ENCODE measurements at places on chromosomes 7 and 10. TPM values are rescaled to one million over a fixed set of nuclear protein-coding genes. Genes with fewer than 3 reads are reported as not detected.

DNA sequence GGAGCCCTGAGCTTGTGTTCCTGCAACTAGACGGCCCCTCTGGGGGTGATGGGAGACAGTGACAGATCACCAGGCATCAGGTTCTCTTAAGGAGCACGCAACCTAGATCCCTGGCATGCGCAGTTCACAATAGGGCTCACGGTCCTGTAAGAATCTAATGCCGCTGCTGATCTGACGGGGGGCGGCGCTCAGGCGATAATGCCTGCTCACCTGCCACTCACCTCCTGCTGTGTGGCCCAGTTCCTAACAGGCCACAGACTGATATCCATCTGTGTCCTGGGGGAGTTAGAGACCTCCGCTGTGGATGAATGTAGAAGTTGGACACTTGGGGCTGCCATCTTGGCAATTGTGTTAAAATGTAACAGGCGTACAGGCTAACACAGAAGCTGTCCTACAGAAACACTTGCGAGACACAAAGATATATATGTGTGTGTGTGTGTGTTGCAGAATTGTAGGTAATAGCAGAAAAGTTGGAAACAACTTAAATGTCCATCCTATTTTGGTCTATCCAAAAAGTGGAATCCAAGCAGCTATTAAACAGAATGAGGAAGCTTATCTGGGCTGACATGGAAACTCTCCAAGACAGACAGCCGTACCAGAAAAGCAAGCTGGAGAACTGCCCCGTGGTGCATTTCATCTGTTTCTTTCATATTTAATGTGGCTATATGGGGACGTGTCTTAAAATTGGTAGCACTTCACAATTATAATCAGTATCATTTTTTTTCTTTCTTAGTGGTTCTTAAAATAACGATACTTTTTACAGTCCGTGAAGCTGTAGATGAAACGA, 82.8 kb downstream of the MKI67 start:
- H3K4me3 ChIP-seq: no peak overlapping the region
- no peaks in the 10 kb centered on the region for H3K27me3 ChIP-seq
- no peak for DNase-seq
- H3K4me1 ChIP-seq: peaks cover 32% of the 10 kb centered on the region

GRCh38 chr10:89466599-89467035, 52.2 kb downstream of the IFIT5 start:
- no peak overlapping the region for H3K27ac ChIP-seq
- no peak for DNase-seq
- H3K36me3 ChIP-seq: no peaks in the 10 kb centered on the region
- H3K27me3 ChIP-seq: peaks cover 21% of the 10 kb centered on the region
- peaks cover 6% of the 10 kb centered on the region for H3K4me1 ChIP-seq

DNA sequence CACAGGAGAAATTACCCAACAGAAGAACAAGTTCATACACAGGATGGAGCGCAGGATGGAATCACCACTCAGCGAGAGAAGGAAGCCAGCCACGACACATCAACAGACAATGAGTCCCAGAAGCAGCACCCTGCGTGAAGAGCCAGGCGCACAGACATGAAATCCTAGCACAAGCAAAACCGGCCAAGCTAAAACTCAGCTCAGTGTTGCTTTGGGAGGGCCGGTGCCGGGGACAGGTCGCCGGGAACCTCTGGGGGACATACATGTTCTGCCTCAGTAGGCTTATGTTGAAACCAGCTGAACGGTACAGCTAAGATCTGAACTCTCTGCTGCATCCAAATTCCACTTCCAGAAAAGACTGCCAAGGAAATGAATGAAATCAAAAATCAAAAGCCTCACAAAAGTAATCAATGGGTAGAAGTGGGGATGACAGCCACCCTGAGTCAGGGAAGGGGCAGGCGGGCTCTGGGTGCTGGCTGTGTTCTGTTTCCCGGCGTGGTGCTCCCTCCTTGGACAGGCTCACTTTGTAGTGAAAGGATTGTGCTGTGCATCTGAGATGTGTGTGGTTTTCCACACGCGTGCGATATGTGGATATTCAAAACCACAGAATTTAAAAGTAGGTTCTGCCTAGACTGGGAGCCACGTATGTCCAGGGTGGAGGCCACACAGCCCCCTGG, 114.7 kb downstream of the PDGFA start:
- no peaks in the 10 kb centered on the region for H3K4me1 ChIP-seq
- no peak for DNase-seq
- H3K36me3 ChIP-seq: no peaks in the 10 kb centered on the region

GRCh38 chr10:125768219-125768855, 7.3 kb downstream of the MMP21 start:
- no peaks in the 10 kb centered on the region for H3K27me3 ChIP-seq
- no peak overlapping the region for H3K27ac ChIP-seq
- no peak overlapping the region for H3K4me3 ChIP-seq
- no peak for DNase-seq
- no peaks in the 10 kb centered on the region for H3K4me1 ChIP-seq

- H3K4me1 ChIP-seq: no peaks in the 10 kb centered on the region
- DNase-seq: no peak
- no peaks in the 10 kb centered on the region for H3K27me3 ChIP-seq
- H3K4me3 ChIP-seq: no peak overlapping the region
- H3K36me3 ChIP-seq: no peaks in the 10 kb centered on the region
Observed at GRCh38 chr7:11616466-11616865, 215.5 kb downstream of the THSD7A start.

GRCh38 chr7:83581667-83582435, 67.1 kb downstream of the SEMA3E start:
- no peaks in the 10 kb centered on the region for H3K36me3 ChIP-seq
- H3K4me1 ChIP-seq: no peaks in the 10 kb centered on the region
- no peak for DNase-seq
- no peak overlapping the region for H3K4me3 ChIP-seq
- no peaks in the 10 kb centered on the region for H3K27me3 ChIP-seq

SLC29A3 gene
- total RNA-seq: 2.6 TPM

OGDHL gene
- not detected for total RNA-seq

Measured in activated CD4-positive, alpha-beta memory T cell treated with anti-CD3 and anti-CD28 coated beads, Interleukin-2, amount 10 ng/mL, durations not matched to agents 7 days and 5 days (primary cell).